ENCODE measurements at places on chromosomes 7 and 10.

GRCh38 chr10:70131560-70131937, 1.1 kb downstream of the AIFM2 start:
- DNase-seq, result no peak

GRCh38 chr7:155141562-155141961, 71.4 kb downstream of the HTR5A start:
- DNase-seq, result no peak

DNA sequence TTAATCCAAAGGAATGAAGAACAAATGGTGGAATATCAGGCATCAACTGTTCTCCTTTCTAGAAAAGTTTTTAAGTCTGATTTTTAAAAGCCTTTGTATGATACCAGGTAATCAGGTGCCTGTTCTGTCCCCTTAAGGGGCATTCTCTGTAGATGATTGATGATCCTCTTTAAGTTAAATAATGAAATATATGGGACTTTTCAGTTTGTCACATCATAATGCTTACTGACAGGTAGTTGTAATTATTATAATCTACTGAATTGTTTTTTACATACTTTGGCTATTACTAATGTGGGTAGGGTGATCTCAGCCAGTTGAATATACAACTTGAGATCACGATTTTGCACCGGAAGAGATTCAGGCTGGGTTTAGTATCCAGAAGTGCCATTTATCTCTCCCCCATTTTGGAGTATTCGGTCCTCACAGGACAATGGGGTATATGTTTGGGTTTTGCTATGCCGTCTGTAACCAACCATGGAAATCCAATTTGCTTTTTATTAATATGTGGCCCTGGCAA, 330.2 kb downstream of the BICC1 start:
- no peak for DNase-seq

- DNase-seq, result peak; percentile 41
These were observed 15.6 kb downstream of the NCOA4 start for GRCh38 chr10:46014683-46015405.

DNA sequence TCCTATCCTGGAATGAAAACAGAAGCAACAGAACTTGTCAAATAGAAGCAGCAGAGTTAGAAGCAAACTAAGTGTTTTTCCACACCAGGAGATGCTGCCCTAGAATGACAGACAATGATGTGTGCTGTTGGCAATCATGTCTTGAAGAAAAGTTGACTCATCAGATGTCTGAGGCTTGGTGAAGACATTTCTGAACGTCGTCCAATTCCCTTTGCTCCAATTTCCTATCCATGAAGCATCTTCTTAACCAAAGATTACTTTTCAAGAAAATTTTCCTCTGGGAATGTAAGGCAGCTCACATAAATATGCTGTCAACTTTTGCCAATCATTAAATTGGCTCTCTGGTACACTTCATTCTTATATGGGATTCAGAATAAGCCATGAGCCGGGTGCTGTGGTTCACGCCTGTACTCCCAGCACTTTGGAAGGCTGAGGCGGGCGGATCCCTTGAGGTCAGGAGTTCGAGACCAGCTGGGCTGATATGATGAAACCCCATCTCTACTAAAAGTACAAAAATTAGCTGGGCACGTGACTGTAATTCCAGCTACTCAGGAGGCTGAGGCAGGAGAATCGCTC, 34.6 kb downstream of the MALSU1 start:
- peak; percentile 94 for DNase-seq

- no peak for DNase-seq
These were observed 56.6 kb downstream of the CCDC3 start for GRCh38 chr10:12944931-12945330.

DNA sequence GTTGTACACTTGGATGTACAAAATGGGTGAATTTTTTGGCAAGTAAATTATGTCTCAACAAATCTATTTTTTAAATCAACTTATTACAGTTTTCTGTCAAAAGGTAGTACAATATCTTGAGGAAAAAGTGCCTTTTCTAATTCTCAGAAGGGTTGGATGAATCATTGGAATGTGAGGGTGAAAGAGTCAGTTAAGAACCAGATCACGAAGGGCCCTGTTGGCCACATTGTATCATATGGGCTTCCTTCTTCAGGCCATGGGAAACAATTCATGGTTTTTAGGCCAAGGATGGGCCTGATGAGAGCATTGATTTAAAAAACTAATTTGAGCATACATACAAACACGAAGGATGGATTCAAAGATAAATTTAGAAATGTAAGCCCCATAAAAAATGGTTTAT, 503.7 kb downstream of the TNS3 start:
- no peak for DNase-seq

DNA sequence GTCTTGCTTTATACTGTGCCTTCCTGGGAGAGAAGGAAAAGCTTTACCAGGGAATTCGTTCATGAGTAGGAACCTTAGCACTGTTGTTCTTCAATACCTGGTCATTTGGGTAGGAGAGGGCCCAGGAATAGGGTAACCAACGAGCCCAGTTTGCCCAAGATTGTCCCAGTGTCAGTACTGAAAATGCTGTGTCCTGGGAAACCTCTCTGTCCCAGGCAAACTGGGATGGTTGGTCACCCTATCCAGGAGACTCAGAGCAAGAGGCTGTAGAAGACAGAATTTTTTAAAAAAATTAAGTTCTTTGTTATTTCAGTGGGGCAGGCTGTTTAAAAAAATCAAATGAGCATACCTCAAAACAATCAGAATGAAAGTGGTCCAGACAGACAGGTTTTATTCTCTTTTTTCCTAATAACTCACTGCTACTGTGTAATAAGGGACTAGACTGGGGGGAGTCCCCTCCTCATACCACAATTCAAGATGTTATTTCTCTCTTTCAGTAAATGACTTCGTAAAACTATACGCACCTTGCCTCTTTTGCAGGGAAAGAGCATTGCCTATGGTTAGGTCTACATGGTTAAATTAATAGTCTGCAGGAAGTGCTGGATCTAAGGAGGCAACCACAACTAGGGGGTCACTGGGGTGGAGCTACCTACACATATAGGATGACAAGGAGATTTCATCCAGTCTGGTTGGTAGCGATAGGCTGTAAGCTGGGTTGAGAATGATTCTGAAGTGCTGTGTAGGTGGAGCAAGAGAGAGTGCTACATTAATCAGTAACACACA, 41.1 kb upstream of the FAM133B start:
- DNase-seq, result no peak

GRCh38 chr7:137846549-137846826, 286 bp downstream of the DGKI start:
- no peak for DNase-seq

- DNase-seq, result no peak
These were observed 37.8 kb downstream of the DPCD start for GRCh38 chr10:101625821-101626412.

DNA sequence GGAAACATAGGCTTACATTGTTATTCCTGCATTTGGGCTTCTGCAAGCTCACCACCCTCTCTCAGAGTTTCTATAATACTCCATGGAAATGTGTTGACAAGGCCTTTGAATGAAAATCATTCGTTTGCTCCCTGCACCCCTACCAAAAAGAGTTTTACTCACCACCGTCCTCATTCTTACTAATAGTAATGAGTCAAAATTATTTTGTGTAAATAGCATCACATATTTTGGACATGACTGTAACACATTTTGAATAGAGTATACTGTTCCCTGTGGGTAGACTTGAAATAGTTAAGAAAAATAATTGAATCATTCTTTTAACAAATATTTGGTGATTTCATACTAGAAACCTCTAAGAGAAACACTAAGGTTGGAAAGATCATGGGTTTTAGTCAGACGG, 84.6 kb downstream of the AKAP9 start:
- peak; percentile 78 for DNase-seq

GRCh38 chr7:2654059-2654458, 22.3 kb downstream of the TTYH3 start:
- DNase-seq, result no peak

- DNase-seq, result no peak
These were observed 117.8 kb downstream of the DYNC2I1 start for GRCh38 chr7:158973941-158974785.

- DNase-seq, result no peak
These were observed 47.5 kb downstream of the ZNF467 start for GRCh38 chr7:149725916-149726315.

GRCh38 chr7:140889645-140890044, 35.1 kb downstream of the BRAF start:
- DNase-seq, result no peak

DNA sequence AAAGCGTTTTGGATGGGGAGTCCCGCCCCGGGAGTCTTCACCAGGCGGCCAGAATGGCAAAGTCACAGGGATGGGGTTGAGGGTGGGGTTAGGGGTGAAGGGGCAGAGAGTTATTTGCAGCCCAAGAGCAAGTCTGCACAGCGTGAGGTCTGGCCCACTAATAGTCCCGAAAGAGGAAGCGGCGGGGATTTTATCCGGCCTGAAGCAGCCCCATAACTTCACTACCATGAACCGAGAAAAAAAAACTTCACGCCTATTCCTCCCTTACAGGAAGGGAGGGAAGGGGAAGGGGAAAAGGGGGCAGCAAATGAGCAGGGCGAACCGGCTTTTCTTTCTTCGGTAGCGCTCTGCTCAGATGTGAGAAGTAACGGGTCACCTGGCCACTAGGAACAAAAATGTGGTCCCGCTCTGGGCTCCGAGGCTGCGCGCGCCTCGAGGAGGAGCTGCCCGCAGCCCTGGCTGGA, 712 bp downstream of the ITPRIP start:
- peak; percentile 49 for DNase-seq

- DNase-seq, result no peak
These were observed 406 bp downstream of the CBLL1 start for GRCh38 chr7:107744345-107744750.

DNA sequence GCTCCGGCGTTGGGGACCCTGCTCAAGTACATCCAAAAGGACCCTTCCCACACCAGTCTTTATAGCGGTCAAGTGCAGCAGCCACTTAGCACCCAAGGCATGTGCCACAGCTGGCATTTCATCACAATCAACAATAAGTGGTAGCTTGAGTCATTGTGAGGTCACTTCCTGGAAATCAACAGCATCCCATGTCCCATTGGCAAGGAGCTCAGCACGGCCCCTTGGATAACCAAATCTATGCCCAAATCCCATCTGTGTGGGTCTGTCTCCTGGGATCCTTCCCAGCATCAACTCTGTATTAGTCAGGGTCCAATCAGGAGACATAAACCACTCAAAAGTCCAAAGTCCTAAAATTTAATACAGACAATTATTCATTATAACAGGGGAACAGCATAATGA, 27.1 kb downstream of the MDH2 start:
- no peak for DNase-seq

DNA sequence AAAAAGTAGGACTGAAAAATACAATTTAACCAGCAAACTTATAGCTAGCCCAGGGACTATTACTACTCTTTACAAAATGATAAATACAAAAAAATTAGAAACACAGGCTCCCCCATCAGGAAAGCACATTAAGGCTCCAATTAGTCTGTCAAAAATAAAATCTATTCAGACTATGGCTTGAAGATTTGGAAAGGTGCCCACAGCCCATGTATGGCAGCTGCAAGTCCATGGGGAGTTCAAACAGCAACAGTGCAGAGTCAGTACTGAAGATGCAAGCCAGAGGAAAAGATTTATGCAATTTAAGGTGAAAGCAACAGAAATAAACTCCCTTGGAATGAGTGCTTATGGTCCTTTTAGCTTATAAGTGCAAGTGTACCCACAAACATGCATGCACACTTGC, 29.7 kb downstream of the IMMP2L start:
- DNase-seq, result no peak

- no peak for DNase-seq
These were observed 41.1 kb downstream of the VIPR2 start for GRCh38 chr7:159103382-159104187.

GRCh38 chr10:101650863-101651262, 44.1 kb downstream of the FBXW4 start:
- no peak for DNase-seq

DNA sequence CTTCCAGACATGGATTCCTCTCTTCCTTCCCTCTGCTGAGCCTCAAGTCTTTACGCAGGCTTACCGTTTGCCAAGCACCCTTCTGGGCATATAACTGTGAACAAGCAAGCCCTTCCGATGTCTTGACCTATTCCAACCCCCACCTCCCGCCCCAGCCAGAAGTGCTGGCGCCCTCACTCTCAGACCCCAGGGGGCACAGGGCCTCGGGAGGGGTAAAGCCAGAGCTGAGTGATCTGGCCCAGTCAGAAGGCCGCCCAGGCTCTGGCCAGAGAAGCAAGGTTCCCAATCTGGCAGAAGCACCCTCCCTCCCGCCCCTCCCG, 1.2 kb downstream of the PRRT4 start:
- DNase-seq, result no peak

- DNase-seq, result peak; percentile 81
These were observed 159.1 kb downstream of the GFRA1 start for GRCh38 chr10:116113721-116114501.

GRCh38 chr10:66586073-66586472, 339.8 kb upstream of the LRRTM3 start:
- DNase-seq, result peak; percentile 28

DNA sequence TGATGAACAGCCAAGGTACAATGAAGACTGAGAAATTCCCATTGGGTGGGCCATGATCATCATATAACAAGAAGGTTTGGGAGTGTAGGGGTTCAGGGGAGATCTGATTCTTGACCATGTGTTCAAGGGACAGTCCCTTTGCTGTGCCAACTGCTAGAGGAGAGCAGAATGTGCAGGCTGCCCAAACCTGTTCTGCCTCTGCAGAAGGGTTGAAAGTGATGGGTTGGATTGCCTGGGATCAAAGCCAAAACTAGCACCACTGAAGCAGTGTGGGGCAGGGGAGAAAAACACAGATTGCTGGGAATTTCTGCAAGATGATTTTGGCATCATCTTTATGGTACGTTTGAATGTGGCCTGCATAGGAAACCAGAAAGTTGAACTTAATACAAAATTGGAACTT, 303.9 kb downstream of the OTUD1 start:
- DNase-seq, result no peak

DNA sequence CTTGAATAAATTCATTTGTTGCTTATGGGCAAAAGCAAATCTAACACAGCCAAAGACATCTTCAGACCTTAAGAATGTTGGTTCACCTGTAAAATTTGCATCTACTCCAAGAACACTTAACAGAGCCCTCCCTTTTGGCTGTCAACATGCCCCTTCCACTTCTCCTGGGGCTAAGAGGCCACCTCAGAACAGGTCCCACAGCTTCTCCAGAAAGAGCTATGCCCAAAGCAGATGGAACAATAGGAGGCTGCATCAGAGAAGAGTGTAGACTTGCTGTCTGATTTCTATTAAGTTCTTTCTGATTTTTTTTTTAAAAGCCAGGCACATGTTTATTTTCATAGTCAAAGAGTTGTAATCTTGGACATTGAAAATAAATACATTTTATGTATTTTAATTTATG, 26.1 kb upstream of the TRIL start:
- no peak for DNase-seq

DNA sequence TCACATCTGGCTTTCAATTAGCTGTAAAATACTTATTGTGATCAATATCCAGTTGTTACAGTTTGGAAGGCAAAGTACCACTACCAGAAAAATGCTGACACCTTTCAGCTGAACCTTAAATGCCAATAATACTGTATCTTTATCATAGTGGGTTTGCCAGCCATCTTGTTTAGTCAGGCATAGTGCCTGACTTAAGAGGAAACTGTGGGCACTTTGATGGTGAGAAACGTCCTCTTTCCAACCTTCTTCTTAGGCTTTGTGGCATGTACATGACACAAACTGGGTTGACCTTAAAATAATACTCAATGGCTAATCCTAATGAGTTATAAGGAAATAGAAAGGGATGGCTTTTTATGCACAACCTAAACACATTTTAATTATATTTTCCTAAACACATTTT, 52.3 kb upstream of the PRR15 start:
- DNase-seq, result no peak

GRCh38 chr7:98864731-98865453, 4.9 kb downstream of the TMEM130 start:
- DNase-seq, result no peak

GRCh38 chr7:41872966-41873365, 170.1 kb upstream of the INHBA start:
- no peak for DNase-seq
